Fibroblast of skin of right biceps (primary cell): ENCODE measurements at places on chromosomes 11 and 22.
A peak's percentile ranks its signal among the peaks of the same experiment; 100 is the strongest.

DNA sequence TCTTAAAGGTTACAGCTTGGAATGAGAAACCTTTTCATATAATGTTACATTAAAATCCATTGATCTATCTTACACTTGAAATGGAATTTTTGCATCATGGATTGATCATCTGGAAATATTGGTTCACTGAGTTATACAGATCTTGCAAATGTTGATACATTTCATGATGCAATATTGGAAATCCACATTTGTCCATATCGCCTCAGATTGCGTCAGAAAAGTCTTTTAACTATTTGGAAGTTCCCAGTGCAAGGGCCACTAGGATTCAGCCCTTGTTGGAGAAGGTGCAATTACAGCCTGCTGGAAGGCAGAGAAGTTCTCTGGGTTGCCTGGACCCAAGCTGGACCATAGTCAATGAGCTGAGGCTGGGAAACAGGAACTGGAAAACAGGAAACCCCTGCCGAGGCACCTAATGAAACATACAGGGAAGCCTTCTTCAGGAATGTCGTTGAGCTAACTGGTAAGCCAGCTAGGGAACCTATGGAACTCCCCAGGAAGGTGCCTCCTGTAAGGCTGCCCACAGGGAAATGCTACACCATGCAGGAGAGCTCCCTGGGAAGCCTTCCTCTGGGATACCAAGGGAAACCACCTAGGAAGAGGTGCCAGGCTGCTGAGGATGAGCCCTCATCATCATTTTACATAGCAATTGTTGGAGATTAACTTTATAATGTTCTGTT lies 600.4 kb upstream of the CADM1 start:
- no peak for DNase-seq

DNA sequence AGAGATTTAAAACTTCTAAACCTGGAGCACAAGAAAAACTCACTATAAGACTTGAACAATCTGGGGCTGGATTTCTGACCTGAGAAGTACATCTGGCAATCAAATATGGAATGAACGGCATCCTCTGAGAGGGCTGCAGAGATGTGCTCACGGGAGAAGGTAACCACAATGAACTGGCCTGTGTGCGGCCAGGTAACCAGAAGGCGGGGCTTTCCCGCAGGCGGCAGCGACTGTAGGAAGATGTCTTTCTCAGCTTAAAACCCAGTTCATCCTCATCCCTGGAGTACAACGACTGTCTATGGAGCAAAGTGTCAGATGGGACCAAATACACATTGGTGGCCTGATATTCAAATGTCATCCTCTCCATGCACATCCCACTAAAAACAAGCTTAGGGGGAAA lies 24.5 kb downstream of the MICAL3 start:
- no peak for DNase-seq

- DNase-seq, result no peak
Measured at GRCh38 chr11:92330114-92330513, 105.5 kb downstream of the FAT3 start.

DNA sequence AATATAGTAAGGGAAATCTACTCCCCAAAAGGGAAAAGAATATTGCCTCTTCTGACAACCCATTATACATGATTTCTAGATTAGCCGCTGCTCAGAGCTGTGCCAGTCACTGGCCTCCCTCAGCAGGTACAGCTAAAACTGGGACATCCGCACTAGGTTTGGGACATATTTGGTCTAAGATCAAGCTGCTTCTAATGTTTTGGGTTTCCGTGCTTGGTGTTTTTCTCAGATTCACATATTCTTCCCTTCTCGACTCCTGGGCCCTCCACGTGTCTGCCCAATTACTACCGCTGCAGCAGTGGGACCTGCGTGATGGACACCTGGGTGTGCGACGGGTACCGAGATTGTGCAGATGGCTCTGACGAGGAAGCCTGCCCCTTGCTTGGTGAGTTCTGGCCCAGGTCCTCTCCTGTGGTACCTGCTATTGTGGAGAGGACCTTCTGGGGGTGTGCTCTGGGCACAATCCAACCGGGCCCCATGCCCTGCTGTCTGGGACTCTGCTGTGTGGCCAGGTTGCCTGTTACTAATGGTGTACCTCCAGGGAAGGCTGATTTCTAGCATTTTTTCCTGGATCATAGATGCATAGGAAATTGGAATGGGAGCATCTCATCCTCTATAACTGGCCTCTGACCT lies 138.1 kb upstream of the SORL1-AS1 start:
- DNase-seq, result no peak

GRCh38 chr11:78392854-78393253 lies 24.8 kb downstream of the GAB2 start:
- DNase-seq, result no peak

- DNase-seq, result peak; percentile 98
Measured at GRCh38 chr11:34266090-34266912, 91.5 kb downstream of the ABTB2 start.

DNA sequence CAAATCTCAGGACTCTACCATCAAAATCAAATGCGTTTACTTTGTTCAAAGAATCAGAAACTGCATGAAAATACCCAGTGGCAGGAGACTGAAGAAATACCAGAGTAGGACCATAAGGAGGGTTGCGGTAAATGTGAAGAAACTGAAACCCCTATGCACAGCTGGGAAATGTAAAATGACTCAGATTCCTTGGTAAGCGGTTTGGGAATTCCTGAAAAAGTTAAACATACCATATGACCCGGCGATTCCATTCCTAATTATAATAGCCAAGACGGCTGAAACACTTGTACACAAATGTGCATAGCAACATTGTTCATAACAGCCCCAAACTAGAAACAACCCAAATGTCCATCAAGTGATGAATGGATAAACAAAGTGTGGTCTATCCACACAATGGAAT lies 114.1 kb upstream of the GRAMD1B start:
- peak; percentile 63 for DNase-seq

GRCh38 chr11:34844463-34845112 lies 71.6 kb downstream of the APIP start:
- DNase-seq, result no peak

GRCh38 chr11:61851113-61851899 lies 23.2 kb downstream of the FADS2 start:
- DNase-seq, result no peak

- peak; percentile 35 for DNase-seq
Measured at GRCh38 chr11:26985943-26986342, 8.0 kb upstream of the FIBIN start.

GRCh38 chr11:27904358-27905055 lies 203.4 kb downstream of the KIF18A start:
- peak; percentile 94 for DNase-seq

GRCh38 chr11:26905368-26905767 lies 88.5 kb upstream of the FIBIN start:
- peak; percentile 52 for DNase-seq

DNA sequence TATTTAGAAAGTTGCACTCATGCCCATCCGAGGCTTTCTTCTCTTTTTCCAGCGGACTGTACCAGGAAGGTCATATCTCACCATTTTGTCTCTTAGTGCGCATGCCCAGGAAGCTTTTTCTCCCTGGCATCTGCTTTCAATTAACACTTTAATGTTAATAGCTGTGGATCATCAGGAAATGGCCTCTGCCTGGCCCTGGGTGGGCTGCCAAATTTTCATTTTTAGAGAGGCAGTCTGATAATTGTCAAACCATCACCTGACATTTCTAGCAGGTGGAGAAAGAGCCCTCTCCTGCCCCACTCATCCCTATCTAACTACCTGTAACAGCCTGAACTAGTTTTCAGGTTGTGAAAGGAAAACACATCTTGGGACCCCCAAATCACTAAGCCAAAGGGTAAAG lies 257.4 kb upstream of the LRRC4C start:
- no peak for DNase-seq

- DNase-seq, result no peak
Measured at GRCh38 chr11:134847083-134847715, 435.2 kb upstream of the B3GAT1 start.

DNA sequence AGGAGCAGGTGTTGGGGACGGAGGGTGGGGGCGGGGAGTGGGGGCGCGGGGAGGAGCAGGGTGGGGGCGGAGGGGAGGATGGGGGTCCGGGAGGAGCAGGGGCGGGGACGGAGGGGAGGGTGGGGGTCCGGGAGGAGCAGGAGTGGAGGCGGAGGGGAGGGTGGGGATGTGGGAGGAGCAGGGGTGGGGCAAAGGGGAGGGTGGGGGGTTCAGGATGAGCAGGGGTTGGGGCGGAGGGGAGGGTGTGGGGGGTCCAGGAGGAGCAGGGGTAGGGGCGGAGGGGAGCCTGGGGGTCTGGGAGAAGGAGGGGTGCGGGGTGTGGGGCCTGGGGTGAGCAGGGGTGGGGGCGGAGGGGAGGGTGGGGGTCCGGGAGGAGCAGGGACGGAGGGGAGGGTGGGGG lies 17.1 kb downstream of the CRELD2 start:
- no peak for DNase-seq

DNA sequence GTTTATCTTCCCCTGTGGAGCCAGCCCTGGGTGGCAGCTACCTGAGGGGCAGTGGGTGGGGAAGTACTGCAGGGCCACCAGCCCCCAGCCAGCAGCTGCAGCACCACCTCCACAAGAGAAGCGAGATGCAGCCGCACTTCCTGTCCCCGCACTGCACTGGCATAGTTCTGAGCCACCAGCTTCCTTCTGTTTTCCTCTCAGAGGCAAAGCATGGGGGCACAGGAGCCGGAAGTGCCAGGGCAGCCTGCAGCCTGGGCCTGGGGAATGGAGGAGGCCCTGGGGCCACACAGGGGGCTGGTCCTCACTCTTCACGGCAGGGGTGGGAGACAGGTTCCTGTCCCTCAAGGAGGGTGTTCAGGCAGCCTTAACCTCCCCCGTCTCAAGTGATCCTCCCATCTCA lies 11.9 kb upstream of the SH3BP1 start:
- DNase-seq, result no peak

- no peak for DNase-seq
Measured at GRCh38 chr11:26420331-26420730, 88.4 kb downstream of the ANO3 start.

- peak; percentile 16 for DNase-seq
Measured at GRCh38 chr11:100602716-100603115, 84.4 kb upstream of the ARHGAP42 start.

DNA sequence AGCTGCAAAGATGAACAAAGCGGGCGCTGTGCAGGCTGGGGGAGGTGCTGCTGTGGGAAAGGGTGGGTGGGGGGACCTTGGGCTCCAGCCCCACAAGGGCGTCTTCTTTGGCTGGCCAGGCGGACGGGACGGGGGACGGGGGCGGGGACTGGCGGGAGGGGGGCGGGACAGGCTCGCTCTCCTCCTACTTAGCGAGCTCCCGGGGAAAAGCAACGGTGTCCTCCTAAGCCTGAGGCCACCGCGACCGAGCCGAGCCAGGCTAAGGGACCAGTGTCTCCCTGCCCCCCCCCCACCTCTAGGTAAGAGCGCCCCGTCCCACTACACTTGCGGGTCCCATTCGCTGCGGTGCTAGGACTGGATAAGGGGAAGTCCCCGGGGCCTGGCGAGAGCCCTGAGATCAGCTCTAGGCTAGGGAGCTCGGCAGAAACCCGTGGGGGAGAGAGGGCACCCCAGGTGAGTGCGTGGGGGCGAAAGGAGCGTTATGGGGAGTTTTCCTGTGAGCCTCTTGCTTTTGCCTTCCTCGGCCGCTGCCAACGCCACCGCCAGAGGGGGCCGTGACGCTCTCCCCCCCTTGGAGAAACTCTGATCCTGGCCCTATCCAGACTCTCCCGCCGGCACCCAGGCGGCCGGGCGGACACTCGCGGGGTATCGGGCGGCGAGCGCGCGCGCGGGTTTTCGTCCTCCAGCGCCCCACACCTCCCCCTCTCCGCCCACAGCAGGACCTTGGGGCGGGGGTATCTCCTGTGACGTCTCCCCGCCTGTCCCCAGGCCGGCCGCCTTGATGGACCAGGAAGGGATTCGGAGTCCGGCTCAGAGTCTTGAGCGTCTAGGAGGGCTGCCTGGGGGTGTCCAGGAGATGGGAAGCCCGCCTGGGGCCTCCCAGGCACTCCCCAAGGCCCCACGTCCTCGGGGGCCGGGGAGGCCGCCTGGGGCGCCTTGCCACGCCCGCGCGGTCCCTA lies at the start of gene PHLDB1:
Gene PHLDB1, plus strand, starts transcription at position 215 of the 959 bp plus-strand sequence. CDS start 6,222 bp downstream, outside the sequence.
- DNase-seq, result peak; percentile 77

GRCh38 chr22:37848587-37849088 lies 581 bp upstream of the EIF3L start:
- DNase-seq, result peak; percentile 36
